GM03348 (cell line): ENCODE measurements at places on chromosomes 12 and 14.

DNA sequence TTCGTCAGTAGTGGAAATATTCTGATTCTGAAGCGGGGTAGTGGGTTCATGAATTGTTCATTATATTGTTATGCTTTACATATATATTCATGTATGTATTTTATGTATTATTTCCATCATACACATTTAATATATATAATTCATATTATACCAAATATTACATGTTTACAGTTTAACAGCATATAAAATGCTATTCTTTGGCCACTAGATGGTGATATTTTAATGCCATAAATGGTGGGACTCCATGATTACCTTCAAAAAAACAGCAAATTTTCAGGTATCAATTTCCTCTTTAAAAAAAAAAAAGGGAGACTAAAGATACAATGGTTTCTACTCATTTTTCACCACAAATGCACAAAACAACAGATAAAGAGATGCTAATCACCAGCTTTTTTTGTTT is 41.0 kb downstream of the BDKRB1 start:
- peak; percentile 22 for DNase-seq

- DNase-seq, result peak; percentile 7
Measured at GRCh38 chr12:26044007-26044394, 80.8 kb downstream of the BHLHE41 start.

- DNase-seq, result peak; percentile 53
Measured at GRCh38 chr12:69570000-69570516, 15.2 kb upstream of the CCT2 start.

DNA sequence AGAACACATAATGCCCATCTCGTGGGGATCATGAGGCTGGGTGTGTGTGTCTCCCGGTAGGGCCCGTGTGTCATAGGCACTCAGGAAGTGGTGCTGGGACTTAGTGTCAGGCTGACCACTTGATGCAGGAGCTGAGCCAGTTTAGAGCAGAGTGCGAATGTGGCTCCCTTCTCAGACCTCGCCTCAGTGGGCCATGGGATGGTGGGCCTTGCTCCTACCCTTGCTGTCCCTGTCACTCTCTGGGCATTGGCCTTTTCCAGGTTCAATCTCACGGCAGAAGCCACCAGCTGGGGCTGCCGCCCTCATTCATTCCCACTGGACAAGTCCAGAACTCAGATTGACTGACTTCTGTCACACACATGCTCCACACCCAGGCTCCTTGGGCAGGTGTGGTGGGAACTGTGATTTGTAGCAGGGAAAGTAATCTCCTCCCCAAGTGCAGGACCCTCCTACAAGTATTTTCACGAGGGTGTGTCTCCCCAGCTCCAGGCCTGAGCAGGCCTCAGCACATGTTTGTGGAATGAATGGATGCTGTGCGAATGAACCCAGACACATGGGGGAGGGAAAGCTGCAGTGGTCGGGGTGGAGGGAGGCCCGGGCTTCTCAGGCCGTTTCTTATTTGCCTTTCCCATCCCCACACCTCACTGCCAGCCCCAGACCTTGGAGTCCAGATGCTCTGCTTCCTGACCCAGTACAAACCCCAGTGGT is 54.9 kb downstream of the BEGAIN start:
- DNase-seq, result peak; percentile 5

GRCh38 chr14:102610968-102611811 is 18.7 kb downstream of the RCOR1 start:
- no peak for DNase-seq

DNA sequence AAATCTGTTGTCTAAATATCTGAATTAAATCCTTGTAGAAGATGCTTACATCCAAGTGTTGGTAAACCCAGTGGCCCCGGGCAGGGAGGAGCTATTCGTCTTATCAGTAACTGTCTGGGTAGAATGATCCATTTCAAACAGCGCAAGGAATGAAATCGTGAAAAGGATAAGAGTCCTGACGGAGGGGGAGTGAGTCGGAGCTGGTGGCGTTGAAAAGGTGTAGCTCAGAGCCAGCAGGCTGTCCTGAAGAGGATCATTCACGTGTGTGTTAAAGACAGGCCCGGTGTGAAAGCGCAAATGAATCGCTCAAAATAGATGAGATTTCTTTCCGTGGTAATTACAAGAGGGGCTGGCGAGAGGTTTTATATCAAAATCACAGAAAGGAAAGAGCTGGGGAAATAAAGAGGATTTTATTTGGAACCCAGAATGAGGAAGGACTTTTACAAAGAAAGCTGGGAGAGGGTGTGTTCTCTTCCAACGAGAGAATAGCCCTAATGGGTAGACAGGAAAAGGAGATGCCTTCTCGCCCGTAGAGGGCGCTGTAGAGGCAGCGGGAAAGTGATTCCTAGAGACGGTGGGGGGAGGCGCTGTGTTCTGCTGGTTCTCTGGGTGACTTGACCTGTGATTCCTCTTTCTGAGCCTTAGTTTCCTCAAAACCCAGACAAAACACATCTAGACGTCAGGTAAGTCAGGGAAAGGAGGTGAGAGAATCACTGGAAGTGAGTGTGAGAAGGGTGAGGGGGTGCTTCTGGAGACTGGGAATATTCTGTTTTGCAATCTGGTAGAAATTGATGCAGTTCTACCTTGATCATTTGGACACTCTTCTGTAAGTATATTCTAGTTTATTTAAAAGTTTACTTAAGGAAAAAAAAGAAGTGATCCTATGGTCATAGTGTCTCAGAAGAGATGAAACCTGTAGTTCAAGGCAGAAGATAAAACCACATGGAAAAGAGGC is 39.3 kb downstream of the SRRM4 start:
- no peak for DNase-seq

GRCh38 chr12:5244513-5244972 is 187.4 kb upstream of the NTF3 start:
- no peak for DNase-seq

- DNase-seq, result no peak
Measured at GRCh38 chr14:29800961-29801360, 126.7 kb downstream of the PRKD1 start.

GRCh38 chr12:115437061-115437567 is 753.1 kb upstream of the TBX3 start:
- DNase-seq, result no peak

GRCh38 chr14:104103446-104104075 is 18.1 kb downstream of the ASPG start:
- DNase-seq, result no peak

- no peak for DNase-seq
Measured at GRCh38 chr14:45968037-45968436, 683.5 kb downstream of the RPL10L start.

- no peak for DNase-seq
Measured at GRCh38 chr14:100442498-100443490, 119.7 kb downstream of the SLC25A47 start.

GRCh38 chr12:110134691-110135411 is 10.7 kb downstream of the IFT81 start:
- DNase-seq, result peak; percentile 71

DNA sequence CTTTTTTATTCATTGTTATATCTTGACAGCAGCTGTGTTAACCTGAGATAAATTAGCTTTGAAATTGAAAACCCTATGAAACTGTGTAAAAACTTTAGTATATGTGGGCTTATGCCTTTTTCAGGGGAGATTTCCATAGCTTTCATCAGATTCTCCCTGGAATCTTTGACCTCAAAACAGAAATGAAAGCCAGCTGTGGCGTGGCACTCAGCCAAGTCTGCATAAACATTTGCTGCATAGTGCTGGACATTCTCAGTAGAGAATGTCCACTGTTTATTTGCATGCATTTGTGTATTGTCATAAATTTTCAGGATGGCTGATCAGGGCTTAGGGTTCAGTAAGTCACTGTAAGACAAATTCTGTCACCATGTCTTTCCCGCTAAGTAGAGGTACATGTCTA is 115.3 kb upstream of the NAP1L1 start:
- no peak for DNase-seq
